T1000 (cell line): ENCODE measurements at places on chromosomes 11 and 22.

DNA sequence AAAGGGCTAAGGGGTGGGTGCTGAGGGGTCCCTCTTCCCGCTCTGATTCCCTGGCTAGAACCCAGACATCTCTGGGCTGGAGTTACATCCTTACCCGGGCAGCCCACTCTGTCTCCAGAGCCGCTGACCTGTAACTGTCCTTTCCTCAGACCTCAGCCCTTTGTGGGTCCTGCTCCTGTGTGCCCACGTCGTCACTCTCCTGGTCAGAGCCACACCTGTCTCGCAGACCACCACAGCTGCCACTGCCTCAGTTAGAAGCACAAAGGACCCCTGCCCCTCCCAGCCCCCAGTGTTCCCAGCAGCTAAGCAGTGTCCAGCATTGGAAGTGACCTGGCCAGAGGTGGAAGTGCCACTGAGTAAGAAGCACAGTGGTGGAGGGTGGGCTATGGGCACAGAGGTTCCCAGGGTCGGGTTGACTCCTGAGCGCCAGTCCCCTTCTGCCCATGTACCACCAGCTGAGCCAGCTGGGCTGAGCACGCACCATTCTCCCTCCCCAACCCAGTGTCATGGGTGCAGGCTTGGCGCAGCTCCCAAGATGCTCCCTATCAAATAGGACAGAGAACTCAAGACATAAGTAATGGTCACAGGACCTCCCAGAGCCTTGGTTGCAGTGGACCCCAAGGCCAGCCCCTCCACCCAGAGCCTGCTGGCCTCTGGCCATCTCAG, 1.6 kb downstream of the IL18BP start:
- DNase-seq = no peak

DNA sequence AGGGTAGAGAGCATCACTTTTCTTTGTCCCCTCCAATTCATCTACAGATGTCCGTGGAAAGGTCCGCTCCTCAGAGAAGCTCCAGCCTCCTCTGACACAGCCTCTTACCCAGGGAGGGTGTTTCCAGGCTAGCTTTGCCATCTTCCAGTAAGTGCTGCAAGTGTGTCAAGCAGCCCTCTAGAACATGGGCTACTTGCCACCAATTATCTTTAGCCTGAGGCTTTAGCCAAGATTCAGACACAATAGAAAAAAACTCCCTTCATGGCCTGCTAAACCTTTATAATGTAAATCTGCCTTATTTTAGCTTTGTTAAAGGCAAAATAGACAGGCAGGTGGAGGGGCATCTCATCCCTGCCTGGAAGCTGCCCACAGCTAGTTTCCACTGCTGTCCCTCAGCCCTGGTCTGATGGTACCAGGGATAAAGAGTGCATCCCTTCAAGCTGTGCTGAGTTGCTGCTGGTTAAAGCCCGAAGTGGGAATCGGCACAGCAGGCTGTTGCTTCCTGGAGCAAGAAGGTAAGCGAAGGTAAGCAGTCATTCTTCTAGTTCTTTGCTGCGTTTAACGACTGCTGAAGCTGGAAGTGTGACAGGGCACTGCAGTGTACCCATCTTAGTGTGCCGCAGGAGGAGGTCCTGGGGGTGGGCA, 190.1 kb upstream of the E2F8 start:
- DNase-seq = no peak

DNA sequence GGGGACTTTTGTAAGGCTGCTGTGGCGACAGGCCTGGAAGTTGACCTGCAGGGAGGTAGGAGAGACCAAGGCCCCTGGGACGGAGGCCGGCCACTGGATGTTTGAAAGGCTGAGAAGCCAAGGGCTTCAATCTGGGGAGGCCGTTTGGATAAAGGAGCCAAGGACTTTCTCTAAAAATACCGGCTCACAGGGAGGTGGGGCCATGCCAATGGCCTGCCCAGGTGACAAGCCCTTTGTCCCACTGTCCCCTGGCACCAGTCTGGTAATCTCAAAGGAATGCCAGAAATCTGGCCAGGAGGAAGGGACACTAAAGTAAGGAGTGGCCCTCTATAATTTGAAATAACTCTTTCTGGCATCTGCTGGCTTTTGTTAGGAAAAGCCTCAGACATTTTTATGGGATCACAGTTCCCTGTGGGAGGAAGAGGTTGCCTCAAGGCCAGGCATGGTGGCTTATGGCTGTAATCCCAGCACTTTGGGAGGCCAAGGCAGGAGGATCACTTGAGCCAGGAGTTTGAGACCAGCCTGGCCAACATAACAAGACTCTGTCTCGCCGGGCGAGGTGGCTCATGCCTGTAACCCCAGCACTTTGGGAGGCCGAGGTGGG, 1.9 kb upstream of the CHKA start:
- no peak for DNase-seq

- peak; percentile 67 for DNase-seq
Measured at GRCh38 chr22:18023509-18024275, 669 bp downstream of the MICAL3 start.

DNA sequence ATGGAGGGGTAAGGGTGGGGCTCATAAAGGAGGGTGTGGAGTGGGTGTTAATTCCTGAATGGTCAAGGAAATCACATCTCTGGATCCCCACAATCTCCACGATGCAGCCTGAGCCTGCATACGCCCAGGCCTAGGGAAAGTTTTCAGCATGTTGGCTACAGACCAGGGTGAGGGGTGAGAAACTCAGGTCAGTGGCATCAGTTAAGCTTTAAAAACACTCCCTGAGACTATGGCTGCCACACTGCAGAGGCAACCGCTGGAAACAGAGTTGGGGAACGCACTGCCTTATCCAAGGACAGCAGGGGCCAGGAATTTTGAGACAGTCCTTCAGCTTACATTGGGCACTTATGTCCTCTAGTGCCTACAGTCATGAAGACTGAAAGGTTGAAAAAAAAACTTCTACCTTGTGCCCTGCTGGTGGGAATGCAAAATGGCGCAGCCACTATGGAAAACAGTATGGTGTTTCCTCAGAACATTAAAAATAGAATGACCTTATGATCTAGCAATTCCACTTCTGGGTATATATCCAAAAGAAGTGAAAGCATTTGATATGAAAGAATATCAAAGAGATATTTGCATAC, 19.7 kb downstream of the DKK3 start:
- DNase-seq = no peak

DNA sequence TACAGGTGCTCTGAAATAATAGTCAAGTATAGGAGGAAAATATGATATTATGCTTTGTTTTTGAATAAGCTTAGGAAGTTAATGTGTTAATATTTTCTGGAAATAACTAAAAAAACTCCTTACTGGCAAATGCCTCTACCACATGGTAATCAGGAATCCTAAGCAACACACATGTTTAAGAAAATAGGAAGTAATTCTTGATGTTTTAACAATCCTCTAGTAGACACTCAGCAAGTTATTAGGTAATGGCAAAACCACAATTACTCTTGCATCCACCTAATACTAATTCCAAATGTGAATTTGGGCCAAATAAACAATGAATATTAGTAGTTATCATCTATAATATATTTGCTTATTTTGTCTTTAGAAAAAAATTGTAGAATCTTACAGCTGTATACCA, 53.6 kb downstream of the SLC35F2 start:
- no peak for DNase-seq

- no peak for DNase-seq
Measured at GRCh38 chr11:36792996-36793914, 195.2 kb upstream of the RAG2 start.

GRCh38 chr22:37328017-37328416, 45.7 kb downstream of the CYTH4 start:
- peak; percentile 58 for DNase-seq

GRCh38 chr11:102453302-102453695, 734 bp upstream of the TMEM123 start:
- DNase-seq = no peak

GRCh38 chr11:14454861-14455632, 44.6 kb downstream of the COPB1 start:
- DNase-seq = no peak

- no peak for DNase-seq
Measured at GRCh38 chr22:37809672-37810333, 2.1 kb downstream of the GCAT start.

GRCh38 chr11:106601684-106602297, 416.5 kb downstream of the GUCY1A2 start:
- DNase-seq = no peak

DNA sequence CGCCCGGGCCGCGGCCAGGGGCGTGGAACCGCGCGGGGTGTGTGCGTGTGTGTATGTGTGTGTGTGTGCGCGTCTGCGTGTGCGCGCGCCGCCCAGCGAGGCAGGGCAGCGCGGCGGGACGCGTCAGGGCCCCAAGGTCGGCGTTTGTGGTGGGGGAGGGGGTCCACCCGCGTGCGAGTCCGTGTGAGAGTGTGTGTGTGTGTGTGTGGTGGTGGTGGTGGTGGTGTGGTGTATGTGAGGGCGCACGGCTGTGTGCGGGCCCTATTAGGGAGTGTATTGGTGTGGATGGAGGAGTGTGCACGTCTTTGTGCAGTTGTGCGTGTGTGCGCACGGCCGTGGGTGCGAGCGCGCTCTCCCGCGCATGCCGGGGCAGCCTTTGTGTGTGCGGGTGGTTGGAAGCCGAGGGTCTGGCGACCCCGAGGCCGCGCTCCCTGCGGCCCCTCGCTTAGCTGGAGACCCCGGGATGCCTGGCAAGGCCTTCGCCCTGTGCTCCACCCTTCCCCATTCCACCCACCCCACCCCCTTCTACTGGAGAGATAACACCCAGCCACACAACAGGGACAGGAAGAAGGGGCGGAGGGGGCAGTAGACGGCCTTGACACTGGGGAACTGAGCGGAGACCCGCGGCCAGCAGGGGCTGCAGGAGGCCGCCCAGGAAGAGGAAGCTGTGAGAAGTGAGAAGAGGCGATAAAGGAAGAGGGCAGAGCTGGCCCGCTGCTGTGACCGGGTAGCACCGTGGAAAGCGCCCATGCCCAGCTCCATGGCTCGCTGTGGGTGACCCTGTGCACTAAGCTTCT, 528 bp upstream of the ARRB1 start:
- no peak for DNase-seq

GRCh38 chr11:109046284-109046992, 375.6 kb upstream of the C11orf87 start:
- no peak for DNase-seq

DNA sequence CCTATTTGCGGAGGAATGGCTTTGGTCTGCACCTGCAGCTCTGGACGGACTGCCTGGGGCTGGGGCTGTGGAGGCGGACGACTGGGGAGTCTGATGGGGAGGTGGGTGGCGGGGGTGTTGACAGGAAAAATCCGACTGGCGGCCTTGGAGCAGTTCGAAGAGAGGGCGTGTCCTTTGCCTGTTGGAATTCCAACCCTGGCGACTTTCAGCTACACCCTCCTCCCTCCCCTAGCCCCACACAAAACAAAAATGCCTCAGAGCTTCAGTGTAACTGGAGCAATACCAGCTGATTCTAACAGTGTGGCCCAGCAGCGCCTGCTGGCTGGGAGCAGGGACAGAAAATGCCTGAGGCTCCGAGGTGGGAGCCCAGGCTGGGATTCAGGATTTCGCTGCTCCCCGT, 85.4 kb downstream of the ATXN10 start:
- DNase-seq = no peak

DNA sequence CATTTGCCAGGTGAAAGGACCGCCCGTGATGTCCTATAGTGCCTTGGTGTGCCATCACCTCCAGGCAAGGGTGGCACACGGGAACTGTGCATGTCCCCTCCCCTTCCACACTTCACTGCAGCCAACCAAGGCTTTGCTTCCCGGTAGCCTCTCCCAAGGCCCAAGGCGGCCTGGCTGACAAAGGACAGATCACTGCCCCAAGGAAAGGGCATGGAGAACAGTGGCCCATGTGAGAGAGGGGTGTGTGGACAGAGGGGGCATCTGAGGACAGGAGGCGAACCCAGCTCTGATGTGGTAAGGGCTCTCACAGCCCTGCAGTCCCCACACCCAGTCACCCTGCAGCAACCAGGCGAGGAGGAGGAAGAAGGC, 50.4 kb downstream of the RPUSD4 start:
- no peak for DNase-seq

DNA sequence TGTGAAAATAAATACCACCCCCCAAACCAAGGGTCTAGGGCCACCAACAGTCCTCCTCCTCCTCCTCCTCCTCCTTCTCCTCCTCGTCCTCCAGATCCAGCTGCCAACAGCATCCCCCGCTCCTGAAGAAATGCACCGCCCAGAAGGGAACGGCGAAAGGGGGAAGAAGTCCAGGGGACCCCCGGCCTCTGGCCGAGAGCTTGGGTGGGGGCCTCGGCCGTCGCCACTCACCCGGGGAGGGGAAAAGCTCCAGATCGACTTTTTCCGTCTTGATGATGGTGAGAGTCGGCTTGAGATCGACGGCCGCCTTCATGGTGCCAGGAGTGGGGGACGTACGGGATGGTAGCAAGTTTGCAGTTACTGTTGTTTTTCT, 65.7 kb downstream of the ETS1 start:
- no peak for DNase-seq

DNA sequence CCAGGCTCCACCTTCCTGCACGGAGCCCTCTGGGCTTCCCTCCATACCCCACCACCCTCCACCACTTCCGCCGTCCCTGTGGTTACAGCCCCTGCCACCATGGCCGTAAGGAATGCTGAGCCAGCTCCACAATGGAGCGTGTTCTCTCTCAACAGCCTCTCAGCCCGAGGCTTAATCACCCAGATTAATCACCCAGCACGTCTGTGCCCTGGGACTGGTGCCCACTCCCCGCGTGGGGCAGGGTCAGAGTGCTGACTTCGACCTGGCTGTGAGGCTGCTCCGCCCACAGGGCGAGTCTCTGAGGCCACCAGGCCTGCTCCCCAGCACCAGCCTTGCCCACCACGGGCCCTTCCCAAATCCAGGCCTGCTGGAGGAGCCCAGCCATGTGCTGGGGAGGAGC, 4.0 kb upstream of the TH start:
- no peak for DNase-seq

- no peak for DNase-seq
Measured at GRCh38 chr11:34614344-34615104, 6.4 kb upstream of the EHF start.

GRCh38 chr11:60757231-60757800, 649 bp downstream of the MS4A15 start:
- no peak for DNase-seq

DNA sequence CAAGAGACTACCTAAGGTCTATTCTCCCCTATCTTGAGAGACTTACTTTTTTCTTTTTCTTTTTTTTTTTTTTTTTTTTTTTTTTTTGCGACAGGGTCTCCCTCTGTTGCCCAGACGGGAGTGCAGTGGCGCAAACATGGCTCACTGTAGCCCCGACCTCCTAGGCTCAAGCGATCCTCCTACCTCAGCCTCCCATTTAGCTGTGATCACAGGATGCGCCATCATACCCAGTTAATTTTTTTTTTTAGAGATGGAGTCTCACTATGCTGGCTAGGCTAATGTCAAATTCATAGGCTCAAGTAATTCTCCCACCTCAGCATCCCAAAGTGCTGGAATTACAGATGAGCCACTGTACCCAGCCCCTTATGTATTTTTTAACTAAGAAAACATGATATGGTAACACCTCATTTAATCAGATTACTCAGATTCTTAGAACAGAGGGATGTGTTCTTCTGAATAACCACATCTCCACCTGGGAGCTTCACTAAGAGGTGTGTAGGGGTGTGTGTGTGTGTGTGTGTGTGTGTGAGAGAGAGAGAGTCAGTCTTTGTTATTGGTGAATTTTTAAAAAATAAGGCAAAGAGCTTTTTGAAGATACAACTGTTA, 102.9 kb downstream of the USP35 start:
- DNase-seq = no peak

GRCh38 chr11:69840371-69841169, 21.4 kb upstream of the FGF3 start:
- DNase-seq = no peak

GRCh38 chr22:29126670-29127395, 54.0 kb downstream of the KREMEN1 start:
- no peak for DNase-seq
